MCF 10A (cell line): ENCODE measurements at places on chromosomes 1 and 21. TPM values are rescaled to one million over a fixed set of nuclear protein-coding genes. Genes with fewer than 3 reads are reported as not detected.

The AMY1B gene
- total RNA-seq, result not detected in 2 replicates

DNA sequence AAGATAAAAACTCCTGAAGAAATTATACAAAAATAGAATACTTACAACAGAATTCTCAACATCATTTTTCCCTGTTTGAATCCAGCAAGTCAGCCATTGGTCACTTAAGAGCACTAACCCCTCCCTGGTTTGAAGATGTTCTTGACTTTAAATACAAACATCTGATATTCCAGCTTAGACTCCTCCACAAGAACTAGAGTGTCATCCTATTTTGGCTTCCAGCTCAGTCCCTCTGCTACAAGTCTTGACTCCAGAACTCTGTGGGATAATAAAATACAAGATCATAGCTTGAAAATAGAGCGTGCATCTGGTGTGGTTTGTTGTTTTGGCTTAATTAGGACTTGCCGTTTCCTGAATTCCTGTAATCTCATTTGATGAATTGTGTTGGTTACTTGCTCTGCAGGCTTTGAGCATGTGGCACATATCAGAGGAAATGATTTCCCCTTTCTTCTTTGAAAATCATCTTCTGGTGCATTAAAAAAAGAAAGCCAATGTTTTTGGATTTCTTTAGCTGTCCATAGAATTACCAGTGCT lies 63.7 kb upstream of the DPT start:
- H3K4me3 ChIP-seq, result no peak overlapping the region
- no peaks in the 10 kb centered on the region for H3K36me3 ChIP-seq
- H3K4me1 ChIP-seq, result no peaks in the 10 kb centered on the region
- no peak overlapping the region for H3K27ac ChIP-seq

DNA sequence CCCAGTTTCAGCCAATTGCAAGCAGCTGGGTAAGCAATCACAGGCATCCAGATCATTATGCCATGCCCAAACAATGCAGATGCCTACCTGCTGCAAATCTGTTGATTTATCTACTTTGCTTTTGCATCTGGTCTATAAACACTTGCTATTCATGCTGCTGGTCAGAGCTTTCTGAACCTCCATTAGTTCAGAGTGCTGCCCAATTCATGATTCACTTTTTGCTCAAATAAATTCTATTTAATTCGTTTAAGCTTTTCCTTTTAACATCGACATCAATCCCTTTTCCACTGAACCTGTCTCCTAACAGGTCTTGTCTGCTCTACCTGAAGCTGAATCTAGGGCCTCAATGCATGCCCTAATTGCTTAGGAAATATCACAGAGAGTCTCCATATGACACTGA lies 99.4 kb upstream of the C1orf87 start:
- no peaks in the 10 kb centered on the region for H3K4me1 ChIP-seq
- no peak for DNase-seq
- H3K36me3 ChIP-seq, result no peaks in the 10 kb centered on the region
- H3K4me3 ChIP-seq, result no peak overlapping the region
- H3K27ac ChIP-seq, result no peak overlapping the region

The PRRX1 gene
- total RNA-seq, result not detected in 2 replicates

DNA sequence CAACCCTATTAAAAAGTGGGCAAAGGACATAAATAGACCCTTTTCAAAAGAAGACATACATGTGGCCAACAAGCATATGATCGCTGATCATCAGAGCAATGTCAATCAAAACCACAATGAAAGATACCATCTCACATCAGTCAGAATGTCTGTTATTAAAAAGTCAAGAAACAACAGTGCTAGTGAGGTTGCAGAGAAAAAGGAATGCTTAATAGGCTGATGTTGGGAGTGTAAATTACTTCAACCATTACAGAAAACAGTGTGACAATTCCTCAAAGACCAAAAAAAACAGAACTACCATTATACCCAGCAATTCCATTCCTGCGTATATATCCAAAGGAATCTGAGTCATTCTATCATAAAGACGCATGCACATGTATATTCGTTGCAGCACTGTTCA lies 13.2 kb downstream of the USH2A start:
- H3K4me1 ChIP-seq, result no peaks in the 10 kb centered on the region
- H3K36me3 ChIP-seq, result no peaks in the 10 kb centered on the region
- H3K4me3 ChIP-seq, result no peak overlapping the region
- H3K27me3 ChIP-seq, result peaks cover 81% of the 10 kb centered on the region

- DNase-seq, result no peak
- peaks cover 68% of the 10 kb centered on the region for H3K27me3 ChIP-seq
- H3K27ac ChIP-seq, result no peak overlapping the region
- H3K4me3 ChIP-seq, result no peak overlapping the region
Observed at GRCh38 chr1:47712596-47713299, 274.9 kb downstream of the FOXD2 start.

GRCh38 chr1:183757061-183757460 lies 47.9 kb upstream of the RGL1 start:
- peaks cover 5% of the 10 kb centered on the region for H3K36me3 ChIP-seq
- peak overlapping the region; percentile 17 for H3K27ac ChIP-seq
- H3K4me1 ChIP-seq, result peaks cover 29% of the 10 kb centered on the region
- peak; percentile 28 for DNase-seq

The UBE2U gene
- not detected in 2 replicates for total RNA-seq

DNA sequence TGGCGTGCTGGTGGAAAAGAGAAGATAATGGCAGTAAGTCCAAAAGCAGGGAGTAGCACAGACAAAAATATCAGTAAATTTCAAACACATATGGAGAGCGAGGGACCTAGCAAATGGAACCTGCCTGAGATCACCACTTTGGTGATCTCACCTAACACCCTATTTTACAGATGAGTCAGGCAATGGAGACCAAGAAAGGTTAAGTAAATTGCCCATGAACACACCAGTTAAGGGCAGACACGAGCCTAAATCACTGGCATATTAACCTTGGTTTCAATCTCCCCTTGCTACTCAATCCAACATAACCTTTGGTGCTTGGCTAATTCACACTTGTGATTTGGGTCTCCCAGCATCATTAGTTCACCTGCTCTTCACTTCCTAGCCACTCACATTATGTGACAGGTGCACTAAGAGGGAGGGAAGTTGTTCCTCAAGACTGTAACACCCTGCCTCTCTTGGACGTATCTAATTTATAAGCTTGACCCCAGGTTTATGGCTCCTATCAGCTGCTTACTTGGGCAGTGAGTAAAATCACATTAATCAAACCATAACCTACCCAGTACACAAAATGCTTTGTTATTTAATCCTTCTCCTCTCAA lies 11.5 kb downstream of the ZNF697 start:
- DNase-seq, result no peak
- no peaks in the 10 kb centered on the region for H3K4me1 ChIP-seq
- no peaks in the 10 kb centered on the region for H3K36me3 ChIP-seq
- H3K27ac ChIP-seq, result no peak overlapping the region
- no peaks in the 10 kb centered on the region for H3K27me3 ChIP-seq

The KCNT2 gene
- total RNA-seq, result 1.2 and 1.5 TPM in 2 replicates

DNA sequence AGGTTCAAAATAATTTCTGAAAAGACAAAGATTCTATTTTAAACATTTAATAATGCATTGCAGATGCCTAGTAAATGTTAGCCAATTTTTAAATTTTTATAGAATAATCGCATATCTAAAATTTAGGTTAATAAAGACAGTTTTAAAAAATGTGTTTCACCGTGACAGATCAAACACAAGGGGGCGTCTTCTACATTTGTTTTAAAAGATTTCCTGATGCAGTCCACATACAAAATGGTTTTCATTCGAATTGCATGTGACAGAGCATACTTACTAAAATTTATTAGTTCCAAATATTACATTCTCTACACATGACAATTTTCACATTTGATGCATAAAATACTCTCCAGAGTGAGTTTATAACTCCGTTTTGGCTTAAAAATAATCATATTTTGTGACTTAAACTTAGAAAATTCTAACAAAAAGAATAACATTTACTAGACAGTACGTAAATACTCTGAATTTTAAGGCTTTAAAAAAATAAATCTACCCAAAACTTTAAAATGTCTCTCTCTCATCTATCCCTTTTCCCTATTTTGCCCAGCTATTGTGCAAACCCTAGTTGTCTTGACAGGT lies 75.5 kb downstream of the ADAMTS1 start:
- no peak overlapping the region for H3K4me3 ChIP-seq
- no peaks in the 10 kb centered on the region for H3K4me1 ChIP-seq
- H3K27me3 ChIP-seq, result no peaks in the 10 kb centered on the region
- DNase-seq, result peak; percentile 48
- no peak overlapping the region for H3K27ac ChIP-seq
- H3K36me3 ChIP-seq, result no peaks in the 10 kb centered on the region

The FALEC gene
- total RNA-seq, result not detected in 2 replicates

- H3K4me1 ChIP-seq, result no peaks in the 10 kb centered on the region
- H3K27ac ChIP-seq, result no peak overlapping the region
- H3K27me3 ChIP-seq, result no peaks in the 10 kb centered on the region
Observed at GRCh38 chr1:90274376-90274775, 279.5 kb downstream of the ZNF326 start.

DNA sequence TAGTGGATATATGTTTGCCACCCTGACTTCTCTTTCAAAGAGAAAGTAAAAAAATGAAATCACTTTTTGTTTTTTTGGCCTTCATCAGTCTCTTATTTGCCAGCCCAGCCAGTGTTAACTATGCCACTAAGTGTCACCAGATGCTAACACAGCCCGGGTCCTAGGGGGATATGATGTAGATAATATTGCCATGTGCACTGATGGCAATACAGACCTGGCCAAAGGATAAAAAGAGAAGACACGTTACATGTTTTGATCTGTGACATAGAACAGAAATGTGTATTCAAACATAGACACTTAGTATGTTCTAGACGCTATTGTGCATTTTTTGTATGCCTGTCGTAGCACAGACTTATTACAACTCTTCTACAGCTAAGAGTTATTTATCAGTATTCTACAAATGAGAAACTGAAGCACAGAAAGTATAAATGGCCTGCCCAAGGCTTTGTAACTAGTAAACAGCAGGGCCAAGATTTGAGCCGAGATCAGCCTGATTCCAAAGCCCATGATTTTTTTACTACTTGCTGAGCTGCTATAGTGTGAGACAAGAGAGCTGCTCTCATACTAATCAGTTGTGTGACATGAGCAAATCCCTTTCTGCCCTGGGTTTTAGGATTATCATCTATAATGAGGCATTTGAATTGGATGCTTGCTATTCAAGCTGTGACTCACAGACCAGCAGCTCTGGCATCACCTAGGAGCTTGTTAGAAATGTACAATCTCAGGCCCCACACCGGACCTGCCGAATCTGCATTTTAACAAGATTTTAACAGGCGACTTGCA lies 6.3 kb downstream of the LRRC53 start:
- H3K4me3 ChIP-seq, result no peak overlapping the region
- no peaks in the 10 kb centered on the region for H3K27me3 ChIP-seq
- H3K4me1 ChIP-seq, result no peaks in the 10 kb centered on the region
- no peak overlapping the region for H3K27ac ChIP-seq

GRCh38 chr1:18121072-18121820 lies 13.6 kb downstream of the IGSF21 start:
- no peaks in the 10 kb centered on the region for H3K4me1 ChIP-seq
- no peak overlapping the region for H3K4me3 ChIP-seq
- H3K27me3 ChIP-seq, result peaks cover 35% of the 10 kb centered on the region

The FMO3 gene
- total RNA-seq, result not detected in 2 replicates

The LCE3E gene
- total RNA-seq, result not detected in 2 replicates

DNA sequence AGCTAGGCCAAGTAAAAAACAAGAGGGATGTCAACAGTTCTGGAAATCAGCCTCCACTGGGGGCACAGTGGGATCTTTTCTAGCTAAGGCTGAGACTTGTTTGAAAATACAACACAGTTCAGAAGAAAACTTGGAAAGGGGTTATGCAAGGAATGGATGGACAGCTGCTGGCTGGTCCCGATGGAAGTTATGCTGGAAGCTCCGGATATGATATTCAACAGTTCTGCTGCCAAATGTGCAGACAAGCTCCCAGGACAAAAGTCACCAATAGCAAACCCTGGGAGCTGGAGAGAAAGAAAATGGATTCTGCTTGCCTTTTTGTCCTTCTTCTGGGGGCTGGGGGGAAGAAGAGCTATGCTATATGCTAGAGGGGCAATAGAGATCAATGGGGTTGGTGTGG lies 14.3 kb downstream of the LMX1A start:
- H3K4me3 ChIP-seq, result no peak overlapping the region
- no peak overlapping the region for H3K27ac ChIP-seq
- peaks cover 50% of the 10 kb centered on the region for H3K27me3 ChIP-seq
- peaks cover 7% of the 10 kb centered on the region for H3K4me1 ChIP-seq
- H3K36me3 ChIP-seq, result no peaks in the 10 kb centered on the region
- no peak for DNase-seq

DNA sequence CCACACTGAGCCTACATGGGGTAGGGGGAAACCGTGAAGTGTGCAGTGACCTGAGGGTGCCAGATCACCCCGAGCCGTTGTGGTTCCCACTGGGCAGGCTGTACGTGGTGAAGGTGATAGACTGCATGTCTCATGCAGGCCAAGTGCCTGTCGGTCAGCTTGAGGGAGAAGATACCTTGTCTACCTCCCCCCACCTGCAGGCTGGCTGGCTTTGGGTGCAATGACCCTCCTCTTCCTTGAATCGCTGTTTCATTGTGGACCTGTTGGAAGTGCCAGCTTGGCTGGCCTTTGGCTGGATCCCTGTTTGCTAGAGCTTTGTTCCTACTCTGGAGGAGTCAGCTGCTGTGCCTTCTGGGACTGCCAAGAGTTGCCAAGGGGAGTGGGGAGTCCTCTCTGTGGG lies 92.5 kb downstream of the GALNT2 start:
- peaks cover 40% of the 10 kb centered on the region for H3K4me1 ChIP-seq
- H3K27me3 ChIP-seq, result no peaks in the 10 kb centered on the region
- H3K36me3 ChIP-seq, result no peaks in the 10 kb centered on the region

- no peaks in the 10 kb centered on the region for H3K4me1 ChIP-seq
- no peaks in the 10 kb centered on the region for H3K27me3 ChIP-seq
- peak; percentile 20 for DNase-seq
- H3K36me3 ChIP-seq, result peaks cover 11% of the 10 kb centered on the region
- no peak overlapping the region for H3K4me3 ChIP-seq
- no peak overlapping the region for H3K27ac ChIP-seq
Observed at GRCh38 chr1:8603220-8603616, 214.2 kb downstream of the RERE start.

DNA sequence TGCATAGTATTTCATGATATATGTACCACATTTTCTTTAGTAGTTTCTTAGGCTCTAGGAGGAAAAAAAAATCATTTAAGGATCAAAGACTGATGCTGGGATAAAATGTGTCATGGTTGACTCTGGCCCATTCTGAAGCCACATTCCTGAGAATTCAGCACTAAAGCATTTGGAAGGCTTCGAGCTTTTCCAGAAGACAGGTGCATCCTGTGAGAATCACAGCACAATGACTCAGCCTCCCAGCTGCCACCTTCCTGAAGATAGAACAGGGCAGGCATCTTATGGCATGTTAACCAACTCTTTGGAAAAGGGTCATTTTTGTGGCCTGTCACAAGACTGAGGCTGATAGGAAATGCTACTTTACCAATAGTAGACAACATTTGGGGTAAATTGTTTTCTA lies 359.9 kb downstream of the PCP4 start:
- no peak overlapping the region for H3K4me3 ChIP-seq
- DNase-seq, result no peak
- peaks cover 5% of the 10 kb centered on the region for H3K36me3 ChIP-seq
- no peak overlapping the region for H3K27ac ChIP-seq
- H3K4me1 ChIP-seq, result no peaks in the 10 kb centered on the region

The RGS4 gene
- 0.28 TPM in 1 of 2 replicates, not detected in the other for total RNA-seq

DNA sequence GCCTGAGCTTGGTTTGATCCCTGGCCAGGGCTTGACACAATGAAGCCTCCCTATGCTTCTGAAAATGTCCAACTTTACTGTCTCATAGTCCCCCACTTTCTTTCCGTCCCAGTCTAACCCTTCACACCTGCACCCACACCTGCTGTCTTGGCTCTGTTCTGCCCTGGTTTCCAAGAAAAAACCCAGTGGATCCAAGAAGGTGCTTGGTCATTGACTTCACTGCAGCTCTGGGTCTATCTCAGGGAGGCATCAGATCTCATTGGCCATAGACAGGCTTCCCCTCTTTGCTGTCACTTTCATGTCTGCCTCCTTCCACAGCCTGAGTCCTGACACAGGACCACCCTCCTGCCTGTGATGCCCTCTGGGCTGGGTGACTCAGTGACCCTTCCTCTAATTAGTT lies 37.8 kb upstream of the ETV3 start:
- H3K27ac ChIP-seq, result no peak overlapping the region
- no peak for DNase-seq
- H3K36me3 ChIP-seq, result no peaks in the 10 kb centered on the region
- peaks cover 89% of the 10 kb centered on the region for H3K27me3 ChIP-seq
- no peak overlapping the region for H3K4me3 ChIP-seq
